ENCODE measurements at places on chromosomes 13 and 19.

DNA sequence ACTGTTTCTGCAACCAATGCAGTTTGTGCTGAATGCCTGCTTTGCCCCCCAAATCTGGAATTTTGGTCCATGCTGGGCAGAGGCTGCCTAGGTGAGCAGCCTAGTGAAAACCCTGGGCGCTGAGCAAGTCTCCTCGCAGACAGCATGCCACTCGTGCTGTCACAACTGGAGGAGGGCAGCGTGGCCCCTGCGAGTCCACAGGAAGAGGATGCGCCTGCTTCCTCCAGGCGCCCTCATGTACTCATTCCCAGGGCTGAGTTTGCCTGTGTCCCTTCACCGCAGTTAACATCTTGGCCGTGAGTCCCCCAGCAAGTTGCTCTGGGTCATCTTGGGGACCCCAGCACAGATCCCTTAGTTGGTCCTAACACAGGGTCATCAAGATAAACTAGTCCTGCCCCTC lies 26.2 kb upstream of the TMEM160 start:
- DNase-seq: no peak

GRCh38 chr13:113639616-113640262 lies 18.3 kb downstream of the ATP4B start:
- no peak for DNase-seq

GRCh38 chr19:5999693-6000092 lies 21.8 kb upstream of the RANBP3 start:
- no peak for DNase-seq

GRCh38 chr19:20664901-20665781 lies 3.8 kb upstream of the ZNF626 start:
- DNase-seq: no peak

GRCh38 chr19:13622766-13623715 lies 116.8 kb upstream of the CACNA1A start:
- no peak for DNase-seq

- DNase-seq: no peak
Observed at GRCh38 chr19:11721681-11722080, 17.1 kb downstream of the ZNF823 start.

DNA sequence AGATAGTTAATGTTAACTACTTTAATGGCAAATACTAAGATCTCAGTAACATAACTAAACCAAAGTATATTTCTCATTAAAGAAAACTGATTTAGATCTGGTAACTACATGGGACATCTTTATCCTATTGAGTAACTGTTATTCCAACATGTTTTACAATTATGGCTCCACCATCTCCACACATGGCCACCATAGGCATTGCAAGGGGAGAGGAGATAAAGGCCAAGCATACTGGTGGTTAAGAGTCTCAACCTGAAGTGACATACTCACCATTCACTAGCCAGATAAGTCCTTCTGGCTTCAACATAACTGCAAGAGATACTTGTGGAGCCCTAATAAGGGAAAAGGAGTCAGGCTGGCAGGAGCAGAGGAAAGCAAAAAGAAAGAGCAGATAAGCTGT lies 1586.4 kb upstream of the SPRY2 start:
- DNase-seq: peak; percentile 17

GRCh38 chr13:106140476-106140875 lies 395.0 kb downstream of the EFNB2 start:
- no peak for DNase-seq

- no peak for DNase-seq
Observed at GRCh38 chr13:112696869-112697465, 7.1 kb downstream of the ATP11A start.
